CD4-positive, alpha-beta memory T cell (primary cell): ENCODE measurements at places on chromosomes 3 and 15. TPM values are rescaled to one million over a fixed set of nuclear protein-coding genes. Genes with fewer than 3 reads are reported as not detected.

- no peak for DNase-seq
- H3K27me3 ChIP-seq: no peaks in the 10 kb centered on the region
- H3K4me3 ChIP-seq: no peak overlapping the region
- no peaks in the 10 kb centered on the region for H3K36me3 ChIP-seq
- no peaks in the 10 kb centered on the region for H3K4me1 ChIP-seq
Measured at GRCh38 chr15:69982037-69982436, 115.7 kb downstream of the TLE3 start.

GRCh38 chr3:49792371-49793150 is 6.2 kb upstream of the IP6K1 start:
- DNase-seq: no peak
- H3K4me1 ChIP-seq: peaks cover 4% of the 10 kb centered on the region
- H3K27ac ChIP-seq: no peak overlapping the region
- no peaks in the 10 kb centered on the region for H3K27me3 ChIP-seq

DNA sequence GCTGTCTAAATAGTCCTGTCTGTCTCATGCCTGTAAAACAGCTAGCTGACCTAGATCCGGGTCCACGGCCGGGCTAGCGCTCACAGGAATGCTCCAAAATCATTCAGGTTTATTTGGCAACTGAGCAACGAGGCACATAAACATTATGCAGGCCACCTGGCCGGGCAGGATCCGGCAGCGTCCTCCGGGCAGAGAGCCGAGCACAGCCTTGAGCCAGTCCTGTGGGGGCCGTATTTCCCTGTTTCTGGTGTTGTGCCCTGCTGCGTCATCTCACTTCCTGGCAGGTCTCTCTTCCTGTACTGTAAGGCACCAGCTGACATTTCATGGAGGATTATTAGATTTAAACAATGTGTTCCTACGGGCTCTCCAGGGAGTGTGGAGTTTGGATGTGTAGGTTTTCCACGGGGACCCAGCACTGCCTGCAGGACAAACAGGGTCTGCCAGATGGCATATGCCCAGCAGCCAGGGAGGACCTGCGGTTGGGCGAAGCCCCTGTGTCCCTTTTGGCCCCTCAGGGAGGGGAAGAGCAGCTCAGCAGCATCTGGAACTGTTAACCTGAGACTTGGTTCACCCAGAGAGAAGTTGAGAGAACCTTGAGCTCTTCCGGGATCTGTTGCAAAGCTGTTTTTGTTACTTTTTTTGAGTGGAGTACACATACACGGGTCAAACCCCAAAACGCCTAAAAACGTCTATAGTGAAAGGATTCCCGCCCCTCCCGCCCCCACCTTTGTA is 16.6 kb upstream of the LRRK1 start:
- no peak for DNase-seq
- no peaks in the 10 kb centered on the region for H3K4me1 ChIP-seq
- H3K27me3 ChIP-seq: no peaks in the 10 kb centered on the region

GRCh38 chr3:23113455-23114171 is 89.5 kb upstream of the UBE2E2 start:
- DNase-seq: no peak
- no peak overlapping the region for H3K27ac ChIP-seq
- H3K27me3 ChIP-seq: no peaks in the 10 kb centered on the region
- H3K4me3 ChIP-seq: no peak overlapping the region
- no peaks in the 10 kb centered on the region for H3K36me3 ChIP-seq
- H3K4me1 ChIP-seq: no peaks in the 10 kb centered on the region

DNA sequence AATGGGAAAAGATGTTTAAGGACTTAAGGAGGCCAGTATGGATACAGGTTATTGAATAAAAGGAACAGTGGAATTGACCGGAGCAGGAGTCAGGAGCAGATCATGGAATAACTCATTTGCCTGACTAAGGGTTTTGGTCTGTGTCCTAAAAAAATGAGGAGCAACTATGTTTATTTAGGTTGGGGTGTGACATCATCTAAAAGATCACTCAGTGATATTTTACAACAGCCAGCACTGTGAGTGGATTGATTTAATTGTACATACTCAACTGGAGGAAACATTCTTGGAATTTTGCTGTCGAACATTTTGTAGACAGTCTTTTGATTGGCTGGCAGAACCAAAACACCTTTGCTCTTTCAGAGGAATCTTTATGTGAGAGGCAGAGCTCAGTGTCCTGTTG is 348.6 kb upstream of the CDIN1 start:
- H3K4me3 ChIP-seq: no peak overlapping the region
- no peaks in the 10 kb centered on the region for H3K36me3 ChIP-seq
- H3K27ac ChIP-seq: no peak overlapping the region
- no peak for DNase-seq
- H3K4me1 ChIP-seq: no peaks in the 10 kb centered on the region
- no peaks in the 10 kb centered on the region for H3K27me3 ChIP-seq

DNA sequence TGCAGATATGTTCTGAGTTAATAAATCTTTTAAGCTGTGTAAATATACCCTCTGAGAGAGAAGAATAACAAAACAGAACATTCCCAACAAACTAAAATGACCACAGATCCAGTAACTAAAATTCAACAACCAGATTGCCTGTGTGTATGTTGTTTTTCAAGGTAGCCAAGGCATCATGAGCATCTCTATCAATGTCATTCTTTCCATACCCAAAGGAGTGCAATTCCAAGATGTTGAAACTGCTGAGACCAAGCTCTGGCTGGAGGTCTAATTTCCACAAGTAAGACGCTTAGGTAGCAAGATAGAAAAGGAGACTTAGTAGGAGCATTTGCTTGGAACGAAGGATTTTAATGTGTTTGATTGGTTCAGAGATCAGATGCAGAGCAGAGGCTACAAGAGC is 276.3 kb downstream of the RBMS3 start:
- H3K4me3 ChIP-seq: no peak overlapping the region
- DNase-seq: no peak
- no peaks in the 10 kb centered on the region for H3K36me3 ChIP-seq
- no peak overlapping the region for H3K27ac ChIP-seq
- H3K27me3 ChIP-seq: no peaks in the 10 kb centered on the region

- no peak for DNase-seq
- no peaks in the 10 kb centered on the region for H3K4me1 ChIP-seq
- H3K27ac ChIP-seq: no peak overlapping the region
- H3K27me3 ChIP-seq: no peaks in the 10 kb centered on the region
- H3K36me3 ChIP-seq: peaks cover 25% of the 10 kb centered on the region
Measured at GRCh38 chr3:47444103-47444502, 31.6 kb downstream of the SCAP start.

- DNase-seq: no peak
- H3K4me3 ChIP-seq: no peak overlapping the region
- no peak overlapping the region for H3K27ac ChIP-seq
- H3K27me3 ChIP-seq: peaks cover 3% of the 10 kb centered on the region
- no peaks in the 10 kb centered on the region for H3K4me1 ChIP-seq
Measured at GRCh38 chr3:159852821-159853505, 135.7 kb upstream of the IL12A start.

DNA sequence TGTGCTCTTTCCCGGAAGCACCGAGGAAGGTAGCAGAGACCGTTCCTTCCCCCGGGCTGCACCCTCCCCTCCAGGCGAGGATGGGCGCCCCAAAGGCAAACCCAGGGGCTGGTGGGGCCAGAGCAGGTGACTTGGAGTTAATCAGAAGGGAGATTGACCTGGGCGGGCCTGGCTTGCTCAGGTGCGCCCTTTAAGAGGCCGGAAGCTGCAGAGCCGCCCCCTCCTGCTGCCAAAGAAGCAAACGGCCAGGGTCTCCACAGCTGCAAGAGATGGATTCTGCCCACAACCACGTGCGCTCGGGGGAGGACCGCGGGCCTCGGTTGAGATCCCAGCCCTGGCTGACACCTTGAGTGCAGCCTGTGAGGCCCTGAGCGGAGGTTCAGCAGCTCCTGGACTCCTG is 218.2 kb upstream of the NAALADL2 start:
- H3K27me3 ChIP-seq: no peaks in the 10 kb centered on the region
- no peaks in the 10 kb centered on the region for H3K4me1 ChIP-seq
- H3K36me3 ChIP-seq: no peaks in the 10 kb centered on the region
- DNase-seq: no peak

- DNase-seq: no peak
- peak overlapping the region; percentile 73 for H3K27ac ChIP-seq
- no peaks in the 10 kb centered on the region for H3K36me3 ChIP-seq
Measured at GRCh38 chr15:64703632-64703959, 71.8 kb downstream of the RBPMS2 start.

DNA sequence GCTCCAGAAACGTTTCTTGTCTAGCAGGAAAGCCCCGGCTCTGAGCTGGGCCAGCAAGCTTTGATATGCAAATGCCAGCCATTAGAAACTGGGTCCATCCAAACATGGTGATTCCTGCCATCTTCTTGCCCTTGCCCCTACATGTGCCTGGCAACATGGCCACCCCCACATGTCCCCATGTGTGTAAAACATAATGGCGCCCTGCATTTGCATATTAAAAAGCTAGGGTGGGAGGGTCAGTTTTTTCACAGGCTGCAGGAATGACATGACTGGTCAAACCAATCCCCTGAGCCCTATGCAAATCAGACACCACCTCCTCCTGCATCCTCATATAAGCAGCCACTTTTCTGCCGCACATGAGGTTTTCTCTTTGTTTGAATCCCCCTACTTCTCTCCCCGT is 21.2 kb downstream of the GPR156 start:
- no peak overlapping the region for H3K27ac ChIP-seq
- H3K36me3 ChIP-seq: no peaks in the 10 kb centered on the region
- H3K4me3 ChIP-seq: no peak overlapping the region
- DNase-seq: no peak

GRCh38 chr3:12252889-12253288 is 36.0 kb upstream of the PPARG start:
- no peaks in the 10 kb centered on the region for H3K36me3 ChIP-seq
- H3K4me1 ChIP-seq: no peaks in the 10 kb centered on the region
- H3K4me3 ChIP-seq: no peak overlapping the region

- H3K36me3 ChIP-seq: no peaks in the 10 kb centered on the region
- no peak overlapping the region for H3K4me3 ChIP-seq
- no peaks in the 10 kb centered on the region for H3K4me1 ChIP-seq
Measured at GRCh38 chr15:46732060-46732459, 985.2 kb upstream of the SEMA6D start.

- H3K27ac ChIP-seq: no peak overlapping the region
- H3K36me3 ChIP-seq: peaks cover 16% of the 10 kb centered on the region
- H3K4me3 ChIP-seq: no peak overlapping the region
- H3K4me1 ChIP-seq: no peaks in the 10 kb centered on the region
- no peak for DNase-seq
Measured at GRCh38 chr15:73578026-73578425, 55.2 kb downstream of the NPTN start.

DNA sequence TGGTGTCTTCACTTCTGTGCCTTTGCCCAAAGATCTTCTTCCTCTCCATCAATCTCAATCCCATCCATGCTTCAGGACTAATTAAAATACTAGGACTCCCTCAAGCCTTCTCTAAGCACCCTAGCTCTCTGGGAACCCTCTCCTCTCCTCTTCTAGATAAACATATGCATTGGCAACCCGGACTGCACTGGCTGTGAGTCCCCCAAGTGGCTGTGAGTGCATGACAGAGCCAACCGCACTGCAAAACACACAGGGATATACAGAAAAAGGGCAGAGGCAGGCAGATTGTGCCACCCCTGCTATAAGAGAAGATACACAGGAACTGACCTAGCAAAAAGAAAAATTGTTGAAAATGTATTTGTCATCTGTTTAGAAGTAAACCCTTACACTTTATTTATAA is 457.1 kb downstream of the MFSD1 start:
- no peaks in the 10 kb centered on the region for H3K36me3 ChIP-seq
- H3K27me3 ChIP-seq: no peaks in the 10 kb centered on the region

RTP3 gene
- total RNA-seq: not detected

GPR171 gene
- 129 TPM for total RNA-seq

LRRN1 gene
- total RNA-seq: 0.23 TPM

CNOT10 gene
- 46.5 TPM for total RNA-seq

PLA2G4D gene
- total RNA-seq: not detected

MED12L gene
- total RNA-seq: 0.78 TPM

ZNF774 gene
- total RNA-seq: 0.78 TPM

KATNBL1 gene
- total RNA-seq: 37.9 TPM

SLMAP gene
- 58.6 TPM for total RNA-seq

AHSG gene
- total RNA-seq: not detected

SPRED1 gene
- total RNA-seq: 0.49 TPM
